ENCODE measurements at places on chromosomes 2 and 18. TPM values are rescaled to one million over a fixed set of nuclear protein-coding genes. Genes with fewer than 3 reads are reported as not detected.
A peak's percentile ranks its signal among the peaks of the same experiment; 100 is the strongest.

DNA sequence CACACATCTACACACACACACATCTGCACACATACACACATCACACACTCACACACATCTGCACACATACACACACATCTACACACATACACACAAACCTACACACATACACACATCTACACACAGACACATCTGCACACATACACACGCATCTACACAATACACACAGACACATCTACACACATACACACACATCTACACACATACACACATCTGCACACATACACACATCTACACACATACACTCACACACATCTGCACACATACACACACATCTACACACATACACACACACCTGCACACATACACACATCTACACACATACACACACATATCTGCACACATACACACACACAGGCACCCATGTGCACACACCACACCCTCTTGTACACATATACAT, 400 bp upstream of the PRLH start:
- DNase-seq = no peak

The LYPD1 gene
- 0.99 TPM for total RNA-seq

GRCh38 chr2:150625303-150625702, 137.8 kb upstream of the RND3 start:
- no peak for DNase-seq

DNA sequence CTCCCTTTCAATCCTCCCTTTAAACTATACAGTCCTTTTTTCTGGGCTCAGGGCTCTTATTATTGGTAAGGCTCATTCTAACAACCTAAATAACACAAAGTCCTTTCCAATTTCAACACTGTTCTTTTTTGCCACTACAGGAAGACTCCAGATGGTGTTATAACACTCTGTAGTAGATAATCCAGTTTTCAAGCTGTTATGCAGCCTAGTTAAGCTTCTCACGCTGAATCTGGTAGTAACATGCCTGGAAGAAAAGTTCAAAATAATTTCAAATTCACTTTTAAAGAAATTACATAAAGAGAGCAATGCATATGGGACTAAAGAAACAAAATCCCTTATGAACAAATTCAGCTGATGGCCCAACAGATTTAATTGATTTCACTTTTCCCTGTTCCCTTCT, 3.2 kb upstream of the MPP4 start:
- DNase-seq = no peak

- no peak for DNase-seq
Observed at GRCh38 chr18:80147037-80147417, 38.0 kb downstream of the ADNP2 start.

- DNase-seq = peak; percentile 94
Observed at GRCh38 chr2:104853534-104854497, at the start of gene POU3F3. POU3F3 (plus strand) TSS chr2:104854115; CDS start chr2:104855511, 1,396 bp downstream.

DNA sequence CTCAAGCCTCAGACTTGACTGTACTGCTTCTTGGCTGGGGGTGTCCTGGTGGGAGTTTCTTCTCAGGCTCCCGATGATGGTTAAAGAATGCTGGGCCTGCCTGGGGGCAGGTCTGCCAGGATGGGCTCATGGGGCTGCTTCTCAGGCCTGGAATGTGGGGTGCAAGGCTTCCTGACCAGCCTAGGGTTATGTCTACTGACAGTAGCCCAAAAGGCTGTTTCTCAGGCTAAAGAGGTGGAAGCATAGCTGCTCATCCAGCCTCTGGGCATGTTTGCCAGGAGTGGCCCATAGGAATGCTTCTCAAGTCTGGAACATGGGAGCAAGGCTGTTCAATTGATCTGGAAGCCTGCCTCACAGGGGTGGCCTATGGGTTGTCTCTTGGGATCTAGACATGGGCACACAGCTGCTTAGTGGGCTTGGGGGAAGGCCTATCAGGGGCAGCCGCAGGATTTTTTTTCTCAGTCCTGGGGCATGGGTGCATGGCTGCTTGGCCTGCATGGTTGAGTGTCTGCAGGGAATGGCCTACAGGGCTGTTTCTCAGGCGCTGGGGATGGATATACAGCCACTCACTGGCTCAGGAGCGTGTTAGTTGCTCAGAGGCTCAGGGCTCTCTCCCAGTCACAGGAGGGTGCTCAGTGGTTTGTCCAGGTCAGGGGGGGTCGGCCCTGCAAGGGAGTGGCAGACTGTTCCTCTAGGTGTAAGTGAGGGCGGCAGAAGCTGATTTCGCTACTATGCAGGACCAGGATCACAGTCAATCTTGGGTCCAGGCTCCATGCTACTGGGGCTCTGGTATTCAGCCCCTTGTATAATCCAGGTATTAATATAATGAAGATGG, 617.3 kb upstream of the REG3G start:
- DNase-seq = no peak

The SERPINB10 gene
- 3.9 TPM for total RNA-seq

Measured in skin of body (tissue), 3 donors.